ENCODE measurements at places on chromosomes 5 and 9.

DNA sequence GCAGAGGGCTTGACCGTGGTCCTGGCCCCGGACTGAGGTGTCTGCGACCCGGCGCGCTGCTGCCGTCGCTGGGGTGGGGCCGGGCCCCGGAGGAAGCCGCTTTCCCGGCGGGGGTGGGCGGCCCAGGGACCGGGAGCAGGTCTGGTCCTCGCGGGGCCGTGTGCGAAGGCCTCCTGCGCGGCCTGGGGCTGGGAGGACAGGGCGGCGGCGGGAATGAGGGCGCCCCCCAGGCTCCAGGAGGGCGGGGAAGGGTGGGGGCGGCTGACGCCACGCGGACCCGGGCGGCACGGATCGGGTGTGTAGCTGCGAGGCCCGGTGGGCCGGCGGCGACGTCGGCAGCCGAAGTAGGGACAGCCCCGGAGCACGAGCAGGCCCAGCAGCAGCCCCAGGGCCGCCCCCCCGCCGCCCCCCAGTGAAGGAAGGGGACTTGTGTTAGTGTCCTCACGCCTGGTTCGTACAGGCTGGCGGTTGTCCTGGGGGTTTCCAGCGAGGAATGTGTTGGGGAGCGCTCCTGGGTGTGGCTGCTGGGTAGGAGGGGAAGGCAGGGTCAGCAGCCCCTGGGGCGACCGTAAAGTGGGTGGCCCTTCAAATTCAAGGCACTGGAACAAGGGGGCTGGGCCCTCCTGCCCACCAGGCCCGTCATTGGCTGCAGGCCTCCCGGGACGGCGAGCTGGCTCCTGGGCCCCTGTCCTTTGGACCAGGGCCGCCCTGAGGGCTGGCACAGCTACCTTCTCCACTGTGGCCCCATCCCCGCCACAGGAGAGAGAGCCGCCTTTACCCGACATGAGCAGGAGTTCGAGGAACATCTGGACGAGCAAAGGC is 597 bp upstream of the TMEM250 start:
- DNase-seq: no peak

DNA sequence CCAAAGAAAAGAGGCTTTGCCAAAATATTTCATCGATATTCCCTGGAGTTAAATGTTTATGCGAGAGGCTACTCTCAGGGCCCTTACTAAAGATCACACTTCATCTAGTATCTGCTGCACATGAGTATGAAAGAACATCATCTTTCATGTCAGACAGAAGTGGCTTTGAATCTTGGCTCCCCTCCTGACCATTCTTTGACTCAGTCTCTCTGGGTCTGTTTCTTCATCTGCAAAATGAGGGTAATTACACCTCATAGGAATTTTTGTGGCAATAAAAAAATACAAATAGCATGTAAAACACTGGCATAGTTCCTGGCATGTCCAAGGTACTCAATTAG is 58.1 kb downstream of the SLIT3 start:
- DNase-seq: no peak

GRCh38 chr5:117425163-117425562 is 850.5 kb upstream of the SEMA6A start:
- no peak for DNase-seq

DNA sequence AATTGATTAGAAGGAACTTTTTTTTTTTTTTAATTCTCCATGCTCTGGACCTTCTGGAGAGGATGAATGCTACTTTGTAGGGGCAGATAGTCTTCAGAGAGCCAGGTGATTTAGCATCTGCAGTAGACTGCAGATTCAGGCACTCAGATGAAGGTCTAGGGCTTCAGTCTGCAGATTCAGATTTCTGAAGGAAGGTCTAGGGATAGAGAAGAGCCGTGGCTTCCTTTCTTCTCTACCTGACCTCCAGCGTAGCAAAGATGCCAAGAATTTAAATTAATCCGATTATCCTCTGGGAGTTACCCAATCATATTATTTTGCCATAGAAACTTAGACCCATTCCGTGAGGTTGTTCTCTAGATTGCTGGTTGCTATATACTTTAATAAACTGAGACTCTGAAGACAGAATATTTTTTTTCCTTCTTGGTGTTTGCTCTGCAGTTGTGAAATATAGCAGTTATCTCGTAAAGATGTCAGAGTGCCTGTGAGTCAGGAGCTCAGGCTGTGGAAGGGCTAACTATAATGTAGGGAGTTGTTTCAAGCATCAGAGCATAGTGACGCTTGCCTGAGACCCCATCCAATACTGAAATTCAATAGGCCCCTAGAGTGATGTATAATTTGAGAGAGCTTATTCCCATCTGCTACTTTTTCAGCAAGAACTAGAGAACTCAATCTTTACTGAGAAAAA is 132.7 kb upstream of the SLC12A2 start:
- no peak for DNase-seq

GRCh38 chr5:97528941-97529340 is 345.9 kb upstream of the RIOK2 start:
- no peak for DNase-seq

All from stimulated activated CD8-positive, alpha-beta memory T cell treated with anti-CD3 and anti-CD28 coated beads, Interleukin-7, amount 100 ng/mL, for 24 hours (primary cell).